ENCODE measurements at places on chromosomes 4 and X.
A peak's percentile ranks its signal among the peaks of the same experiment; 100 is the strongest.

DNA sequence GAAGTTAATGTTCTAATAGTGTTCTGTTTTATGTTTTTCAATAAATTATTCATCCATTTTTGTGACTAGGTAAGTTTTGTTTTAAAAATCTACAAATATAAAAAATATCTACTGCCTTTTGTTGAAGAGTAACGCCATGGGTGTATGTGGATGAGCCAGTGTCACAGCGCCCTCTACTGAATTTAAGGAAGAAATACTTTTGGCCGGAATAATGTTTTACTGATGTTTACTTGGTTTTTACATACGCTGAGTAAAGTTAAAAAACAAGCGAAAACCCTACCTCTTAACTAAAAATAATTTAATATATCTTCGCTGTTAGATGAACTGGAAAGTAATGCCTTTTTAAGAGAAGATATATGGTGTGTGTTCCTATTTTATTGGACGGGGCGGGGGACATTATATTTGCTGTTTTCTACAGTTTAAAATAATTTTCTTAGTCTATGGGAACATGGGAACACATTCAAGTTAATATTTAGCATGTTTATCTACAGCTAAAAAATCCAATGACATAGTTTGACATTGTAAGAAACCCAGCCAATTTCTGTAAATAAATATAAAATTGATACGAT is 86.1 kb downstream of the CPE start:
- peak; percentile 39 for DNase-seq

- no peak for DNase-seq
These were observed 526.3 kb upstream of the TECRL start for GRCh38 chr4:64935469-64936001.

- no peak for DNase-seq
These were observed 31.8 kb downstream of the PDGFC start for GRCh38 chr4:156939801-156940200.

- DNase-seq, result peak; percentile 97
These were observed at the start of the genes ABHD18 and MFSD8 for GRCh38 chr4:127965062-127965802. Gene ABHD18, plus strand, starts transcription at chr4:127965406. Its CDS starts 17,550 bp downstream, at chr4:127982956. Gene MFSD8, minus strand, starts transcription at chr4:127965173. Its CDS starts 40 bp downstream, at chr4:127965133.

- peak; percentile 54 for DNase-seq
These were observed 34.3 kb downstream of the NLGN3 start for GRCh38 chrX:71178908-71179307.

DNA sequence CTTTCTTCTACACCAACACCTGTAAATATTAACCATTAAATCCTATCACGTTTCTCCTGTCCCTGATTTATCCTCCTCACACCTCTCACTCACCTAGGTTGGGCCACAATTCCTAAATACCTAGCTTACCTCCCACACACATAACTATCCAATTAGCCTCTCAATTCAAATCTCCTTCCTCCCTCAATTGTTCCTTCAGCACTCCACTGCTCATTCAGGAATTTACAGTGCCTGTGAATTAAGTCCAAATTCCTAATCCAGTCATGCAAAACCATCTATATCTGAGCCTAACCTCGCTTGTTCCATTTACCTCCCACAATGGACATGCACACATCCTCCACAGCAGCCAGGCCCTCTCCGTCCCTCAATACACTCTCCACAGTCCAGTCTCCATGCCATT is 17.5 kb downstream of the ANXA5 start:
- no peak for DNase-seq

DNA sequence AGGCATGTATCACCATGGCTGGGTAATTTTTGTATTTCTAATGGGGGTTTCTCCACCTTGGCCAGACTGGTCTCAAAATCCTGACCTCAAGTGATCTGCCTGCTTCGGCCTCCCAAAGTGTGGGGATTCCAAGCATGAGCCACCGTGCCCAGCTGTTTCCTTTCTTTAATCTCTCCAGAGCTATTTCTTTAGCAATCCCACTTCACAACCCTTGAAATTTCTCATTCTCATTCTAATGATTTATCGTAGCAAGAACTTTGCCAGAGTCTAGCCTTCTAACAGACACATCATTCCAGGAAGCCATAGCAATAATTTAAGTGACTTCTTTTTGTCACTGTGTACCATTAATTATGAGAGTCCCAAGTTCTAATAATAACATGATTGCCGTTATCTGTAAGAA is 68.6 kb downstream of the RXFP1 start:
- DNase-seq, result no peak

DNA sequence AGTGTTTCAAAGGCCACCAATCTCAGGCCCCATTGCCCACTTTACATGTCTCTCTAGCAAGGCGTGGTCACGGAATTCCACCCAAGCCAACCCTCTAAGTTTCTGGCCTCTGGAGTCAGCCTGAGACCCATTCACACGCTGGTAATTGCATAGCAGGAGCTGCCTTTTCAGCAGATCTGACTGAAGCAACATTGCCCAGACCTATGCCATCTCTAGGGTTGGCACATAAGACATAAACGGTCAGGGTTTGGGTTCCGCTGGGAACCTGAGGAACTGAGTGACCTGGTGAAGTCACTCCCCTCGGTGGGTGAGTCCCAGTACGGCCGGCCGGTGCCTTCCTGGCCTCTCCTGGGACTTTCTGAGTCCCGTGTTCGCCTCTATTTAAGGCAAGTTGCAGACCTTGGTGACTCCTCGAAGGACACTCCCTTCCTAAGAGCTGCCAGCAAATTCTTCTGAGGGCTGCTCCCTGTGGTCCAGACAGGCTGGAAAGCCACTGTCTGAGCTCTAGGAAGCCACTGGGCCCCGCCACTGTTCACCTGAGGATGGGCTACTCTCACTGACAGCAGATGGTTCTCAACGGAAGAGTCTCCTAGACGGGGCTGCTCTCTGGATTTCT is 15.9 kb downstream of the CTAG1A start:
- DNase-seq, result no peak

GRCh38 chr4:38647101-38647819 is 16.7 kb upstream of the KLF3 start:
- no peak for DNase-seq

DNA sequence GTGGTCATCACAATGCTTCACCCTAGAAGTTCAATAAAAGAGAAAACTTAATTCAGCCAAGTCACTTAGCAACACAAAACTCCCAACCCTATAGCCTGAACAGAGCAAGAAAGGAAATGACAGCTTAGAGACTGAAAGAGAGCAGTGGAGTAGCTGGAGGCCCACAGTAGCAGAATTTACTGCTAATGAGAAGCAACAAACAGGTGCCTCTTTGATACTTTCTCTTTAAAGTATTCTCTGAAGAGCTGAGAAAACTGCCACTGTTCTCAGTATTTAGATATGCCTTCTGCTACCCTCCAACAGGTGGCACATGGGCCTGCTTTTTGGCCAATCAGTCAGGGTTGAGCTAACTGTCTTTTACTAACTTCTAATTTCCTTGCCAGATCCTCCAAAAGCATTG is 240.0 kb downstream of the GPC3 start:
- no peak for DNase-seq

DNA sequence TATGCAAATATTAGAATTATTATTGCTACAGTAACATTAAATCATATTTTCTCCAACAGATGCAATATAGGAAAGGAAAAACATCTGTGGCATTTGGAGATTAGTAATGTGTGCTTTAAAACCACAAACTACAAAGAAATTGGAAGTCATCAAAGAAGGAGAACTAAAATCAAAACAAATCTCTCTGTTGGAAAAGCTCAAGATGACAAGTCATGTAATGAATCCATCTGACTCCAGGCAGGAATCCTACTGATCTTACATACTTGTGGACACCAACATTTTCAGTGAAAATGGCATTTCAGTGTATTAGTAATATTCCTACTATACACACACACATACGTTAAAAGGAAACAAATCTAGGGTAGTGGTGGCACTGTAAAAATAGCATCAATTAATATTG is 98.2 kb downstream of the SLC39A8 start:
- DNase-seq, result no peak

GRCh38 chrX:73977542-73978169 is 326.3 kb upstream of the ZCCHC13 start:
- no peak for DNase-seq

DNA sequence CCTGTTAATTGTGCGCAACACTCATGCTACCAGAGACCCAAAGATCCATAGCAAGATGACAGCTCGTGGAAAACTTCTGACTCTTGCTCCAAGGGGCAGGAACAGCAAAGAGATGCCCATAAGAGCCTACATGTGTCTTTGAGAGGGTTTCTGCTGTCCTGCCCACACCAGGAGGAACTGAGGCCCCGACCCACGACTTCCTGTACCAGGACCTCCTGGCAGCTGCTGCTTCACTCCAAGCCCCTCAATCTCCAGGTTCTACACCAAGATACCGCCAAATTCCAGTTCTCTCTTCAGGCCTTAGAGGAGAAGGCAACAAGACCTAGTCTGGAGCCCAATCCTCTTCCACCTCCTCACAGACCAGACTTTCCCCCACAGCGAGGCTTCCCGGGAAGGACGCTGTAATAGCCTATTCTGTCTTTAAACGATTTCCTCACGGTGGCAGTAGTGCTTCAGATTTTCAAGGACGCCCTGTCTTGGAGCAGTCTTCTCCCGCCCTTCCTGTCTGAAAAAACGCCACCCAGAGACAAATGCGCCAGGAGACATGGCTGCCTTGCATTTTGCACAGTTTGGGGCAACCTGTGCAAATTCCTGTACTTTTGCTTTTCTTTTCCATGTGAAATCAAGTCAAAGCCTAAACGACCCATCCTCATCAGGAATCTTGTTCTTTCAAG is 230.2 kb upstream of the STK26 start:
- peak; percentile 94 for DNase-seq

DNA sequence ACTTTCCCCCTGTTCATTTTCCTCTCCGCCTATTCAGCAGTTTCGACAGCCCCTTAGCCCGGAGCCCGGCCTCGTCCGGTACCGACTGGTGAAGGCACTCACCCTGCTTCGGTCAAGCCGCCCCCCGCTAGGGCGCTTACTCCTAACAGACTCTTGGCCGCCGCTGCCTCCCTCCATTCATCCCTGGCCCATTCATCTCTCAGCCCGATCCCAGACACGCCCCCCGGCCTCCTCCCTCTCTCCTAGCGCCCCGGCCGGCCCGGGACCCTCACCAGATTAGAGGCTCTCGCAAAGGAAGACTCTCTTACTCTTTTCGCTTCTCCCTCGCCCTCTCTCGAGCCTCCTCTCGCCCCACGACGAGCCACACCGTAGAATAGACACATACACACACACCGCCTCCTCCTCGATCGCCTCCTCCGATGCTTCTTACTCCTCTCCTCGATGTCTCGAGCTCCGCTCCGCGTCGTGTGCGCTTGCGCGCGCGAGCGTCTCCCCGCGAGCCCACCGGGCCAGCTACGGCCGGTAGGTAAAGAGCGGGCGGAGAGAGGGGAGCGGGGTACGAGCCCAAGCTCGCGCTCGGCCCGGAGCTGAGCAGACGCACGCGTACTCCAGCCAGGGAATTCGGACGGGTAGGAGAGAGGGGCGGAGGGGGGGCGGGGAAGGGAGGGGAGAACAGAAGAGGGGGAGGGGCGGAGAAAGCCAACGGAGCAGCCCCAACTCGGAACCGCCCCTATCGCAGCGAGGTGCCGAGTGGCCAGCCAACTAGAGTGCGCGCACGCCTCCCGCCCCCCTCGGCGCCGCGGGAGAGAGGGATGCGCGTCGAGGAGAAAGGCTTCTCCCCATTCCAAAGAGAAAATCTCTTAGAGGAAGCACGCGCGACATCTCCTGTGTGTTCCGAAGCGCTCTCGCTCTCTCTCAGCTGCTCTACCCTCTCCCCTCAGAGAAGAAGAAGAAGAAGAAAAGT is at the start of gene WNK3:
TSS of gene WNK3 (minus strand) at position 633 of the 964 bp plus-strand sequence.
- peak; percentile 87 for DNase-seq

DNA sequence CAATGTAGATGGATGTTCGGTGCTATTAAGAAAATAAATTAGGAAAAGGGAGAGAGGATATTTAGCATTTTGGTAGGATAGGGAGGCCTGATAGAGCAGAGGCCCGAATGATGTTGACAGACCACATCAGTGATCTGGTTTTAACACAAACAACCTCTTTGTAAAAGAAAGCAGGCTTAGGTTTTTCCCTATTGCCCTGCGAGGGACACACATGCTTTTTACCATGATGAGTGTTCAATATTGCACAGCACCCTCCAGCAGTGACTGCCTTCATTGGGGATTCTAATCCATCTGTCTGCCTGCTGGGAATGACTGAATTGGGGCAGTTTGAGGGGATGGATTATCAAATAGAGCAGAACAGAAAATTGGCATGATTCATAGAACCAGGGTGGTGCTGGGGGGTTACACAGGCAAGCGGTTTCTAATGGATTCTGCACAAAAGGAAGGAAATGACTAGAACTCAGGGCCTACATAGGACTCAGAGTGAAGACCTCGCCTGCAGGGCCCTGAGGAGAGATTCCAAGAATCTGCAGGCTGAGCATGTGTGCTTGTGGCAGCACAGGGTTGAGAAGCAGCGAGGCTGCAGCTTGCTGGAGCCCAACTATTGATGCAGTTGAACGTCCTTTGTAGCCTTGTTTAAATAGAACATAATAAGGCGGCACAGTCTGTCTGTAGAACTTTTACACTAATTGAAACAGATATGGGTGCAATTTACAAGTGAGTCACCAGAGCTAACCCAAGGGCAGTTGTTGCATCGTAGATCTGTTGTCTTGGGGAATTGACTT is 58.0 kb downstream of the RHOH start:
- DNase-seq, result no peak

- DNase-seq, result no peak
These were observed 13.3 kb downstream of the OFD1 start for GRCh38 chrX:13747836-13748235.

- DNase-seq, result no peak
These were observed 2.2 kb upstream of the MGARP start for GRCh38 chr4:139282065-139282720.

GRCh38 chr4:141124224-141124623 is 9.0 kb downstream of the RNF150 start:
- DNase-seq, result no peak

GRCh38 chr4:82293304-82293703 is 80.5 kb downstream of the HNRNPD start:
- no peak for DNase-seq

DNA sequence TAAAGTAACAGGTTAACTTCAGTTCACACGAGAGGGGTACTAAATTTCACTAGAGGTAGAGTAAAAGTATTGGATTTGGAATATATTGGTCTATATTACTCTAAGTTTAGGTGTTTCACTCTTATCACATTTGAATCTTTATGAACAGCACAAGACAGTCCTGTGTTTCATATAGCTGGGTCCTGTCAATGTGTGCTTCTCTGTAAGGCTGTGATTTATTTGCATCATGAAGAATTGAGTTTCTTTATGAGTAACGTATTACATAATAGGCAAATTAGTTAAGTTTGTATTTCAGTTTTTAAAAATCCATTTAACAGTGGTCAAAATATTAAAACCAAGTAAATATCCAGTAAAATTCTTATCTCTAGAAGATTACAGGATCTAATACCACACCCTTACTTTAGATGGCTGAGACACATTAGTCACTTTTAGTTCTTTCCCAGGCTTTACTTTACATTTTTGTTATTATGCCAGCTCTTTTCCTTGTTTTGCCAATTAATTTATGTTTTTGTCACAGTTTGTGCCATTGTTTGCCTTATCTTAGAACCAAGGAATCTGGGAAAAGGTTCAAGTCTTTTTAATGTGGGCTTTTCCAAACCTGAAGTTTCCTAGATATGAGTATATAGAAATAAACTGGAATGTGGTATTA is 32.1 kb downstream of the NUDT6 start:
- DNase-seq, result no peak

- DNase-seq, result no peak
These were observed 433.9 kb downstream of the TRIML1 start for GRCh38 chr4:188573104-188573503.

GRCh38 chr4:15906020-15906443 is 32.5 kb downstream of the FGFBP1 start:
- DNase-seq, result no peak

- no peak for DNase-seq
These were observed 285.9 kb downstream of the SLC7A11 start for GRCh38 chr4:137956256-137956655.

Data from renal pelvis (tissue), 12 donors.